ENCODE measurements at places on chromosomes 13 and 19. TPM values are rescaled to one million over a fixed set of nuclear protein-coding genes. Genes with fewer than 3 reads are reported as not detected.

DNA sequence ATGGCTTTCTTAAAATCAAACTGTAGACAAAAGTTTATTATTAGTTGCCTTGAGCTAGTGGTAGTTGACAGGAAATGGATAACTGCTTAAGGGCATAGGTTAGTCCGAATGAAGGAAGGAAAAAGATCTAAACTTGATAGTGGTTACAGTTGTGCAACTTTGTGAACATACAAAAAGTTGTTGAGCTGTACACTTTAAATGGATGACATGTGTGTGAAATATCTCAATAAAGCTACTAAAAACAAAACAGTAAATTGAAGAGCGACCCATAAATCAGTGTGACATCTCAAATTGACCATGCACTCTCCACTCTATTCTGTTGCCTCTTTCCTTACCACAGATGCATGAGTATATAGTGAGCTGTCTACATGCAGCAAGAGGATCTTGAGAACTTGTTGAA is 1757.8 kb downstream of the PCDH9 start:
- DNase-seq: no peak

DNA sequence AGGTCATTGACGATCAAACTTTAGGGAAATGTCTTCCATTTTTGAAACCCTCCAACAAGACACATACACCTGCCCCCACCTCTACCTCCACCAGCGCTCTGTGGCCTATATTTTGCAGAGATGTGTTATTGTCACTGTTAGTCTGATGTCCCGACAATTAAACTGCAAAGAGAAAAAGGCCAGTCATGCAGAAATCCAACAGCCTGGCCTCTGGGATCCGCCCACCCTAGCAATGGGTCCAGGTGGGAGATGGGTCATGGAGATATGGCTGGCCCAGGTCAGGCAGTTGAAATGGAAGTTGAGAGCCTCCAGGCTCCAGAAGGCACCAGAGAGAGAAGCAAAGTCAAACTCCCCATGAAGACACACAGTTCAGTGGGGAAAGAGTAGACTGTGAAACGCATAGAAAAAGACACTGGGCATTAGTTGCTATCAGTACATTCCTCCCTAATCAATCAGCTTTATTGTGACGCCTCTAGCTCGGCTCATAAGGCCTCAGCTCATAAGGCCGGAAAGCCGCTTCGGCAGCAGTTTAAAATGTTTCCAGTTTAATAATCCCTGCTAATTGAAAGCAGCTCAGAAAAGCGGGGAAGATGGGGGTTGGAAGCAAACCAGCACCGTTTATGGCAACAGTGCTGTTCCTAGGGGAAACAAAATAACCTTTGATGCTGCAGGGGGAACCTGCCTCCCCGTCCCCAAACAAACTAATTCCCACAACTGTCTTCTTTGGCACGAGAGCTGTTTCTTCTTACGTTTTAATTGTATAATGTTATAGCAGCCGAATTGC is 239.7 kb upstream of the ZNF507 start:
- DNase-seq: no peak

CNMD gene
- not detected for total RNA-seq

PRSS57 gene
- total RNA-seq: not detected
